Stimulated activated CD4-positive, alpha-beta T cell treated with anti-CD3 and anti-CD28 coated beads, Interleukin-15, amount 100 ng/mL, for 48 hours (primary cell): ENCODE measurements at places on chromosomes 4 and X.
A peak's percentile ranks its signal among the peaks of the same experiment; 100 is the strongest.

GRCh38 chrX:81286608-81287007 lies 84.7 kb downstream of the SH3BGRL start:
- DNase-seq: no peak

DNA sequence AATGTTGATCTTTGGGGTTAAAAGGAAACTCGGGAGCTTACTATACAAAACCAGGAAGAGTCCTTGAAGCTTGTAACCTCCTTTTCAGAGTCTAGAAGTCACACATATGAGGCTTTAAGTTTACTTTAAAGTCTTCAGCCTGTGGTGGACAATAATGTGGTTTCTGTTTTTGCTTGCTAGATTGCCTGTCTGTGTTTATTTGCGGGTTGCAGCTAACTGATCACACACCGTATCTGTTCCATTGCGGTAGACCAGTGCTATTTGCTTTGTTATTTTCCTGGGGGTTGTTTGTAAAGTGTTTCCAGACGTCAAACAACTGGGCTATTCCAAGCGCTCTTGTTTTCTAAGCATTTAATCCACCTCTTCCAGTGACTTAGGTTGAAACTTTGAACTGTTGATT lies 143.0 kb upstream of the GYPA start:
- no peak for DNase-seq

- DNase-seq: no peak
These were observed 10.2 kb downstream of the UBE2D3 start for GRCh38 chr4:102817021-102817605.

DNA sequence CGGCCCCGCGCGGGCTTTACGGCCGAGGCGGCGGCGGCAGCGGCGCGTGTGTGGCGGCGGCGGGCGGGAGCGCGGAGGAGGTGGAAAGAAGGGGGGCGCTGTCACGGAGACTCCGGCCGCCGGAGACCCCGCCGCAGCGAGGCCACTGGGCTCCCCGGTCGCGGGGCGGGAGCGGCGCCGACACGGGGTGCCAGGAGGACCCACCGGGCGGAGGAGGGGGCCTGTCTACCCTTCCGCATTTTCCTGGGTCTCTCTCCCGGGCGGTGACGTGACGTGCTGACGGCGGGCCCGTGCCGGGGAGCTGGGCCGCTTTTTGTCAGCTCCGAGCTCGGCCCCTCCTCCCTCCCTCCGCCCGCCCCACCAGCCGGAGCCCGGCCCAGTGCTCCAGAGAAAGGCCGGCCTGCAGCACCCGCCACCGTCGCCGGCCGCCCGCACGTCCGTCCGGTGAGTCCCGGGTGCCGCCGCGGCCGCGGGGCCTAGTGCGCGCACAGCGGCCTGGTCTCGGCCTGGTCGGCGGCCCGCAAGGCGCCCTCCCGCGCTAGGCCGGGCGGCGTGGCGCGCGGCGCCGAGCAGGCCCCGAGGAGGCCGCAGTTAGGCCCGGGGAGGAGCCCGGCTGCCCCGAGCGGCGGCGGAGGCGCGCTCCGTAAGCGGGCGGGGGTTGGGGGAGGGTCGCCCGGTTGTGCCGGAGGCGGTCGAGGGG lies at the start of gene ZFX:
ZFX (plus strand) TSS at position 379 of the 700 bp plus-strand sequence. CDS start 23,014 bp downstream, outside the sequence.
- peak; percentile 38 for DNase-seq

DNA sequence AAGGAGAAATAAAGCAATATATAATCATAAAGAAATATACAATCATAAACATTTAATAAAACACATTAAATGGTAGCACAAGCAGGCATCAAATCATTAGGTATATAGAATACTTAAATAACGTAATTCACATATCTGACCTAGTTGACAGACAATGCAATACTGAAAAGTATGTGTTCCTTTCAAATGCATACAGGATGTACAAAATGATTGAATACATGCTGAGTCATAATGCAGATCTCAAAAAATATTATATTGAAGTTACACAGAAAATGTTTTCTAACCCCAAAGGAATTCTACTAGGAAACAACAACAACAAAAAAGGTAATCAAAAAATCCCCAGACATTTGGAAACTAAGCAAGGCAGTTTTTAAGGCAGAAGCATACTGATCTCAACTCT lies 1072.0 kb upstream of the INTU start:
- DNase-seq: no peak

GRCh38 chrX:40079572-40079971 lies 18.2 kb downstream of the BCOR start:
- no peak for DNase-seq

DNA sequence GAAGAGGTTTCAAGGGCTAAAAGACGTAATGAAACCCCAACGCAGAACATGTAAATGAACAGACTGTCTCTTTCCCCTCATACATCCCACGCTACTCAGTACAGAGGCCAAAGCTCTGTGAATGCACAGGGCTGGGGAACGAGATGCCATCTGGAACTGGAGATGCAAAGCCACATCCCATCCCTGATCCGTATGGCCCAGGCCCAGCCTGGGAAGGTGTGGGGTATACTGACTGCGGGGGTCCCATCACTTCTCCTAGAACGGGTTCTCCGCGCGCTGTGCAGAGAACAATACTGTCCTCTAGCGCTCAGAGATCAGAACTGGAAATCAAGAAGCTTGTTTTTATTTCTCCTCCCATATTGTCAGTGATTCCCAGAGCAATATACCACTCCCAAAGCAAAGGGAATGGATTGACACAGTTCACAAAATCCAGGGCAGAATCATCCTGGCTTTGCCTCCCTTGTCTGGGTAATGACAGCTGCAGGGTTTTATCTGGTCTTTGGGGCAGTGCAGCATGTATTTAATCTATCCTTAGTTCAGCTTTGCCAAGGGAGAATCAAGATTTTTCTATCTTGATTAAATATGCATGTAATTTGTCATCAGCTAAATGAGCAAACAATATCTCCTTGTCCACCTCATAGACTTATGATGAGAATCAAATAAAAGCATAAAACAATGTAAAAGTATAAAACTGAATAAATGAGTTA lies 47.3 kb upstream of the TLR3 start:
- no peak for DNase-seq

GRCh38 chr4:74990276-74990875 lies 57.5 kb downstream of the PARM1 start:
- no peak for DNase-seq

DNA sequence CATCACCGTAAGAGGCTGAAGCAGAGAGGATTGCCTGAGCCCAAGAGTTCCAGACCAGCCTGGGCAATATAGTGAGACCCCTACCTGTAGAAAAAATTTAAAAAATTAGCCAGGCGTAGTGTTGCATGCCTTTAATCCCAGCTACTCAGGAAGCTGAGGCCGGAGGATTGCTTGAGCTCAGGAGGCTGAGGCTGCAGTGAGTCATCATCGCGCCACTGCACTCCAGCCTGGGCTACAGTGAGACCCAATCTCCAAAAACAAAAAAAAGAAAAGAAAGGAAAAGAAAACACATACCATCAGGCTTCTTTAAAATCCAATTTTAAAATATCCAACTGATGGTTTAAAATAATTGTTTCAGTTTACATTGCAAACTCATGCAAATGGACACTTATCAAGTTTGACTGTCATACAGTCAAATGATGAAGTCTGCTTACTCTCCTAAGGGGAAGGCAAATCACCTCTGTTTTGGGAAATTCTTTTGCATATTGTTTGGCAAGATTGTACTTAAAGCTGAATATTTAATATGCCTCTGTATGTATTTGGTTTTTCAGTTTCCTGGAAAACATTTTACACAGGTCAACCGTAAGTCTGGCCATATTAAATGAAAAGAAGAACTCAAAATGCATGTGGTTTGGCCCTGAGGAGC lies 23.7 kb upstream of the TENM3 start:
- no peak for DNase-seq

DNA sequence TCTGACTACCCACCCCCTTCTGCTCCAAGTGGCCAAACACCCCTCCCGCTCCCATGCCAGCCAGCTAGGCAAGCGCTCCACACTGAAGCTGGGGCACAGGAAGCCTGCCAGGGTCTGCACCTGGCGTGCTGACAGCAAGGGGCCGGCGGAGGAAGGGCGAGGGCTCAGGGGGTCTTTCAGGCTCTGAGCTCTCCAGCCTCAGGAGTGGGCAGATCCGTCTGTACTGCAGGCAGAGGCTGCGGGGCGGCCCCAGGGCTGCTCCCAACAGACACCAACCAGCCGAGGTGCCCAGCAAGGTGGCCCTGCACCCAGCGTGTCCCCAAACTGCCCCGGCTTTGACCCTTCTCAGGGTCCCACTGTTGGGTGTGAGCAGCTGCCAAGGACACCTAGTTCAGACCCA lies 14.8 kb downstream of the FAM53A start:
- no peak for DNase-seq

DNA sequence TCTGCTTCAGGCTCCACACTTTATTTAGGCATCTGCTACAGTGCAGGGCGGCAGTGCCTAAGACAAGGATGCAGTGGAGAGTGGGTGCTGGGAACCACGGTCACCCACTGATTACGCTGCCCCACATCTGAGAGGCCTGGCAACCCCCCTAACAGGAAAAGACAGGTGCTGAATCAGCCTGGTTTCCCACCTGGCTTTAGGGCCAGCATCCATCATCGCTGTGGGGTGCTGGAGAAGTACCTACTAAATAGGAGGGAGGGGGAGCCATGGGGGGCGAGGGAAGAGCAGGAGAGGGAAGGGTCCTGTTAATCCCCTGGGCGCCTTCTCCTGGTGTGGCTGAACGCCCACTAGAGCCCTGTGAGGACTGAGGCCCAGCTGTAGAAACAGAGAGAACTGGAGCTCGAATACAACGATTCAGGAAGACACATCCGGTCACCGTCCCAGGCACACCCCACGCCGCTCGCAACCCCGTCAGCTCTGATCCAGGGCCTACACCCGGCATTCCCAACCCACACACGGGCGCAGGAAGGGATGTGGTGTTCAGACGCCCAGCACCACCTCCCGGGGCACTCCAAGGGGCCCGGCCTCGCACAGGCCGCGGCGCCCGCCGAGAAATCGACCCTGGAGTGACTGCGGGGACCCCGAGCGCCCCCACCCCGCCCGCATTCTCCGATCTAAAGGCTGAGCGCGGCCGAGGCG lies 554 bp downstream of the DCTD start:
- DNase-seq: peak; percentile 19

DNA sequence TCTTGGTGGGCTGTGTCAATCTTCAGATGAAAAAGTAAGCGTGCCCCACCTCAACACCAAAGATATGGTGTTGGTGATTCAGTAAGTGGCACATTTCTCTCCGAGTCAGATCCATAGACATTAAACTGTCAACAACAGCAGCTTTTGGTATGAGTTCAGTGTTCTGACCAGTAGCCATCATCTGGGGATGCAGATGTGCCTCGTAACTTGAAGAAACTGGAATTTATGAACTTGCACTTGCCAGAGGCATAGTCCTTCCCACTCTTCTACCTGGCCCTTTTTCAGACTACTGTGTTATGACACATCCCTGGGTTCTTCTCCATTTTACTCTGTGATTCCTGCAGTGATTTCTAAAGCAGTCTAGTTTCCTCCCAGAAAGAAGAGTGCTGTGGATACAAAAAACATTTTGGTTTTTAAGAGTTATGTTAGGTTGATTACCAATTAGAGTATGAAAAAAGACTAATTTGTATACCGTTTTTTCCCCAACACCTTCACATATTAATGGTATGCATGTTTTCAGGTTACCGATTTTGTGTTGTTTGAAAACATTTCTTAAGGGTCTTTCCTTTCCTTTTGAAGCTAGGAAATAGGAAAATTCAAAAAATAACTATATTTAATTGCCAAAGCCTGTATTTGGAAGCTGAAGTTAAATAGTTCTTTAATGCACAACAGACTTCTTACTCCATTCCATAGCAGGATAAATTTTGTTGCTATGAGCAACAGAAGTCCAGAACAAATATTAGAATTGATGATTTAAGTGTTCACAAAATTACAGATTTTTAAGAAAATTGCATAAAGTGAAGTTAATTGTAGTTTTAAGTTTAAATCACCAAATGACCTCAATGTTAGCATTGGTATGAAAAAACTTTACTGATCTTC lies 39.3 kb downstream of the NUDT6 start:
- DNase-seq: no peak

- DNase-seq: no peak
These were observed 68.5 kb upstream of the LNX1 start for GRCh38 chr4:53659737-53660136.

- DNase-seq: peak; percentile 33
These were observed 23.5 kb downstream of the TLR10 start for GRCh38 chr4:38759113-38759789.

- DNase-seq: no peak
These were observed 200.0 kb downstream of the TBCK start for GRCh38 chr4:106116025-106116424.

- no peak for DNase-seq
These were observed 1399.1 kb upstream of the PCDH7 start for GRCh38 chr4:29320947-29321620.

DNA sequence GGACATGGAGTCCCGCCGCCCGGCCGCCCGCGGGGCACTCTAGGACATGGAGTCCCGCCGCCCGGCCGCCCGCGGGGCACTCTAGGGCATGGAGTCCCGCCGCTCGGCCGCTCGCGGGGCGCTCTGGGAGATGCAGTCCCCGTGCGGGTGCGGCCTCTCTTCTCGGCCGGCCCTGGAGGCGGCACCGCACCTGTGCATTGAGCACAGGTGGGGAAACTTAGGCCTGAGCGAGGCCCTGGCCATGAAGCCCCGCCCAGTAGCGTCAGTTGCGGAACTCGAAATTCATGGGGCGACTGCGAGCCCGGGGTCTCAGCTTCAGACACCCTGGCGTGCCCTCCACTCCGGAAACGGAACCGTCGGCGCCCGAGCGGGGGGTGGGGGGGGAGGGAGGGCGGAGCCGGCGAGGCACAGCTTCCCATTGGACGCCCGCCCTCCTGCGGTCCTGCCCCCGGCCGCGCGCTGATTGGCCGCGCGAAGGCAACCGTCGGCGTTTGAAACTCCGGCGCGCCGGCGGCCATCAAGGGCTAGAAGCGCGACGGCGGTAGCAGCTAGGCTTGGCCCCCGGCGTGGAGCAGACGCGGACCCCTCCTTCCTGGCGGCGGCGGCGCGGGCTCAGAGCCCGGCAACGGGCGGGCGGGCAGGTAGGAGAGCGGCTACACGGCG lies at the start of the genes TACC3 and TMEM129:
TACC3 (plus strand) TSS at position 519 of the 663 bp plus-strand sequence. CDS start 1,901 bp downstream, outside the sequence.
TMEM129 (minus strand) TSS at position 321 of the 663 bp plus-strand sequence. CDS start 486 bp downstream, outside the sequence.
- peak; percentile 92 for DNase-seq

DNA sequence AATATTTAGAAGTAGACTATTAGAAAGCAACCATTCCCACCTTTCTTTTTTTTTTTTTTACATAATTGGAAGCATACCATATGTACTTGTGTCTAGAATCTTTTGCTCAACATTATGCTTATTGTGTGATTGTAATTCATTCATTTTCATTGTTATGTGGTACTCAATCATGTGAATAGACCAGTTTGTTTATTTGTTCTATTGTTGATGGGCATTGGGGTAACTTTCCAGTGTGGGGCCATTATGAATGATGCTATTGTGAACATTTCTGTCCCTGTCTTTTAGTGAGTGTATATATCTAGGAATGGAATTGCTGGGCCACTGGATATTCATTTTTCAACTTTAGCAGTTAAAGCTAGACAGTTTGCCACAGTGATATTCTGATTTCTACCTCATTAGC lies 62.5 kb upstream of the MCUB start:
- DNase-seq: no peak
